ENCODE measurements at places on chromosomes 3 and 15.
A peak's percentile ranks its signal among the peaks of the same experiment; 100 is the strongest.

DNA sequence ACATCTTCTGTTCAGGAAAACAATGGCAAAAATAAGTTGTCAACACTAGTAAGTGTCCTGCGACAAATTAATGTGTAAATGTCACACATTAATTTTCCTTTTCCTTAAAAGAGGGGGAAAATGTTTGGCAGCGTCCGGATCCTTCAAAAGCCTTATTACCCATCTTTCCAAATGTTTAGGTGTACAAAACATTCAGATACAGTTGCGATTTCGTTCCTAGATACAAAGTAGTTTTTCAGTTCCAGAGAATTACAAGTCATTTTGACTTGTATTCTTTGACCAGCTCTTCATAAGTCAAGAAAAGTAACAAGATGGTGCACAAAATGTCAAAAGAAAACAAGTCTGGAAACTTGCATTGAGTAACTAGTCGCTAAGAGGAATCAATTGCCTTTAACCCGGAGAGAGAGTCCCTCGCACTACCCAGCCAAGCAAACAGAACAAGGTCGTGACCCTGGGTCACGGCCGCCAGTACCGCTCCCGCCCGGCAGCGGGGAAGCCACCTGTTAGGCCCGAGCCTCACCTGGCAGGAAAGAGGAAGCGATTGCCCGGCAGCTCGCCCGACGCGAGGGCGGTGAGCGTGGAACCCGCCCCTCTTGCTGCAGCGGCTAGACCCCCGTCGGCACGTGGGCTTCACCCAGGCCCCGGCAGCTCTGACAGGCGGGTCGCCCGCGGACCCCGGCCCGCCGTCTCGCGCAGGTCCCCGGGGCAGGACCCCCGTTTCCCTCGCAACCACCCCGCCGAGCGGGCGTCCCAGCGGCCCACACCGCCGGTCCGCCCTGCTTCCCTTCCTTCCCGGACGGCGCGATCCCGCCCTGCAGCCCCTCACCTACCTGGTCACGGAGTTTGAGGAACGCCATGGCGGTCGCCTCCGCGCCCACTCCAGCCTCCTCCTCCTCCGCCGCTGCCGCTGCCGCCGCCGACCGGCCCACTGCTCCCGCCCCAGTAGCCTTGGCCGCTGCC is 61.0 kb upstream of the ANKRD28 start:
- peak; percentile 36 for DNase-seq

- DNase-seq: no peak
Observed at GRCh38 chr3:173912126-173912525, 514.6 kb downstream of the NLGN1 start.

- no peak for DNase-seq
Observed at GRCh38 chr3:66479532-66479947, 21.3 kb downstream of the LRIG1 start.

- DNase-seq: no peak
Observed at GRCh38 chr3:30597131-30597768, 9.2 kb upstream of the TGFBR2 start.

GRCh38 chr3:150868282-150868681 is 37.0 kb downstream of the MINDY4B start:
- no peak for DNase-seq

DNA sequence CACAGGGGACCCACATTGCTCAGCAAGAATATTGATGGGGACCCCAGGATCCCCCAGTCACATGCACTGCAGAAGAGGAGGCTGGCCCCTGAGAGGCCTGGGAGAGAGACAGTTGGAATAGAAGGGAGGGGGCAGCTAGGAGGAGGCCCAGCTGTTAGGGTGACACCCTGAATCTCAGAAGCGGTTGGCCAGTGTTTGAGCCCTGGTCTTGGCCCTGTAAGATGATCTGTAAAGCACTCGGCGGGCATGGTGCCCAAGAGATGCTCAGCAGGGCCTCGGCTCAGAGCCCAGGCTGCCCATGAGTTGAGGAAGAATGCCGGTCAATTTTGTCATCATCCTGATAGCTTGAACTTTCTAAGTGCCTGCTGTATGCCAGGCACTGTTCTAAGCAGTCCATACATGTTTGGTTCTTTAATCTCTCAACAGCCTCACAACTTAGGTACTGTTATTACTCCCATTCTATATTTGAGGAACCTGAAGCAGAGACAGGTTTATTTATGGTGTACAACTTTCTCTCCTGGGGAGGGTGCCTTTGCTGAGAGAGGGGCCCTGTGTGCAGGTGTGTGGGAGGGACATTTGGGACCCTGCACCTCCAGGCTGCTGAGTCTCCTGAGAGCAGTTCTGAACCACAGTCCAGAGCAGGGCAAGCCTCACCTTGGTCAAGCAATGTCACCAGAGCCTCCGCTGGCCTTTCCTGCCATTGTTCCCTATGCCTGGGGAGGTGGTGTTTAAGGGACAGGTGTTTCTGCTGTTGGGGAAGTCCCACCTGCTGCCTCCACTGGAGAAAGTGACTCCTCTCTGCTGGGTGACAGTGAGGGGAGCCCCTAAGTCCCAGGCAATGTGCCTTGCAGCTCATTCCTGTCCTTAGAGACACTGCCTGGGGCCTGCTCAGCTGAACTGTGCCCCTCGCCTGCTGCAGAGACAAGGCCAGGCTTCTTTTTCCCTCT is 26.0 kb downstream of the SLC6A6 start:
- DNase-seq: no peak

DNA sequence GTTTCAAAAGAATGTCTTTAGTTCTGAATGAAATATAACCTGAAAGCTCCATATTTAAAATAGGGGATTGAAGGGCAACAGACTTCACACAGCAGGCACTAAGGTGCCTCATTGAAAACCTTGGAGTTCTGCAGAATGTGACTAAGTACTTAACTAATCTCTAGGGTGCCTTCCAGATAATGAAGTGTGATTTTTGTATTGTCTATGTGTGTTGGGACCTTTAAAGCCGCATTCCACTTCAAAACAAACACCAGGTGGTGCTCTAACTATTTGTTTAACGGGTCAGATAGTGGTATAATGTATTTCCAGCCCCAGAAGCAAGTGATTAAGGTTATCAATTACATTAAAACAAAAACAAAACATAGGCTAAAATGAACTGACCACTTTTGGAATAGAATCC is 28.0 kb downstream of the TFG start:
- no peak for DNase-seq

GRCh38 chr3:53800041-53800906 is 45.9 kb downstream of the CHDH start:
- DNase-seq: no peak

DNA sequence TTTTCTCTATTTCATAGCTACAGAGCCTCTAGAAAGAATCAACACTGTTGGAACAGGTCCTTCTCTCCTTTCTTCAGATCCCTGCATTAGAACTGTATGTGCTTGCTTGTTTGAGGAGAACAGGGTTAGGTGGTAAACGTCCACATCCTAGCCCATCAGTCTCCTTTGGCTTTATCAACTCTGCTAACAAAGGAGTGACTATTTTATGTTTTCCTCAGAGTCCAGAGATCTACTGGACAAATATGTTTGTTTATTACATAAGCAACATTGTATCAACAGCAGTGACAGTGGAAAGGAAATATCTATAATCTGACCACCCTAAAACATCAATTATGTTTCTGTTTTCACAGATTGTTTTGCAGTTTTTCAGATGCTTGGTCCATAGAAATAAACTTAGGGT is 39.6 kb downstream of the CMSS1 start:
- DNase-seq: no peak

- DNase-seq: no peak
Observed at GRCh38 chr3:99355465-99355864, 282.9 kb upstream of the COL8A1 start.

DNA sequence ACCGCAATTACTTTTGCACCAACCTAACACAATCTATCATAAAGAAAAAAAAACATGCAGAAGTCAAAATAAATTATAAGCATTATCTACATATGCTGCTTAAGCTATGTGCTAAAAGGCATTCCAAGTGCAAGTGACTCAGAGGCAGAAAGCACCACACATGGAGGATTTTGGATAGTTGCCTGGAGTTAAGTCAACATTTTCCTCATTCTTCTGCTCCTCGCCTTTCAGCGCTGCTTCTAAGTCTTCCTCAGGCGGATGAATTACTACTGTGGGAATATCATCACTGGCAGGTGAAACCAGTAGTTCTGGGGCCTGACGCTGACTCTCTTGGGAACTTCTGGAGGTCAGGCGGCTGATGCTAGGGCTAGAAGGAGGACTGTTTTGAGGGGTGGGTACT is 53.1 kb downstream of the SLC4A7 start:
- no peak for DNase-seq

DNA sequence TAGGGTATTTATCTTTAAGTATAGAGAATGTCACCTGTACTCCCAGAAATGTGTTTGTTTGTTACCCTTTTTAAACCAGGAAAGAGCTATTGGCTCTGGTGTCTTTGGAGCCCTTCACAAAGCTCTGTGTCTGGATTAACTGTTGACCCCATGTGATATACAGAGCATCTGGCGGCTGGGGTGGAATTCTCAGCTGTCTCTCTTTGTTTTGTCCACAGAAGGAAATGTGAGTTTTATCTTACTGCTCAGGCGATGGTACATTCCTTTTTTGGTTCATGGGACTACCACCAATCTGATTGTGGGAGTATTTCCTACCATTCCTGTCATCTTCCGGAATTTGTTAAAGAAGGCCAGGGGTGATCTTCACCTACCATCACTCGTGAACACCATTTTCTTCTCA is 120.3 kb downstream of the AKAP13 start:
- DNase-seq: no peak
